ENCODE measurements at places on chromosomes 2 and 18. TPM values are rescaled to one million over a fixed set of nuclear protein-coding genes. Genes with fewer than 3 reads are reported as not detected.

CD28 gene
- polyA plus RNA-seq = 1.1 TPM

THSD7B gene
- polyA plus RNA-seq = 5.4 TPM

- DNase-seq = no peak
Observed at GRCh38 chr18:50607378-50607926, 47.6 kb downstream of the MAPK4 start.

DNA sequence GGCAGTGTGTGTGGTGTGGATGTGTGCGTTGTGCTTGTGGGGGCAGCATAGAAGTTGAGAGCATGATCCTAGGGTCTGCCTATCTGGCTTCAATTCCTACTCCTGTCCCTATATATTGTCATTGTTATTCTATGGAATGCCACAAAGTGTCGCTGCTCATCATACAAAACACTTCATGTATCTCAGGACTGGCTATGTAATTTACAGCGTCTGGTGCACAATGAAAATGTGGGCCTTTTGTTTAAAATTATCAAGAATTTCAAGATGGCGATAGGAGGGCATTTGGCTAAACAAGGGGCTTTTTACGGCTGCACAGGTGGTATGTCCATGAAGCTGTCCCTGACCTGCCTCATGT lies 3.4 kb downstream of the SERPINB2 start:
- DNase-seq = no peak

- no peak for DNase-seq
Observed at GRCh38 chr2:151953467-151953866, 125.2 kb upstream of the ARL5A start.

- no peak for DNase-seq
Observed at GRCh38 chr2:103166456-103167324, 404.9 kb downstream of the TMEM182 start.

GRCh38 chr2:219554350-219554749 lies 10.5 kb downstream of the TMEM198 start:
- DNase-seq = no peak

DNA sequence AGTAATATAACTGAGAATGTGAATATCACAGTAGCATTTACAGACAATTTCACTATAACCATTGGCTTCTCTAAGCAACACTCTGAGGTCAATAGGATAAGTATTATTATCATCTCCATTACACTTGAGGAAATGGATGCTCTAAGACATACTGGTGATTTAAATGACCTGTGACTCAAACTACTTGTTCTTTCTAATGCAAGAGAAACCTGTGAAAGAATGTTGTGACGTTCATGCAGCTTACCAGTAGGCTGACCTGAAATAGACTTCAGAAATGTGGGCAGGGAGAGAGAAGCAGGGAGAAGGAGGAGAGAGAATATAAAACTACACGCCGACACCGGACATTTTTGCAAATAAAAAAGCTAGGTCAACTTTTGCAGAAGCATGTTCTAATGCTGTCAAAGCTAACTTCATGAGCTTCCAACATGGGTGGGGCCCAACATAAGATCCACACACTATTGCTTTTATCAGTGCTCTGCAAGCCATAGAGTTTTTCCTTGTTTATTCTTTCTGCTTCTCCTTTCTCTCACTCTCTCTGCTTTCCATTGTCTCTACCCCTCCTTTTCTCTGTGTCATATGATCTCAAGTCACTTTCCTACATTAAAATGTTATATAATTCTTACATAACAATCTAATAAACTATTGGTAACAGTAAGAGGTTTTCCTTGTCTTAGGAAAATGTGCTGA lies 217.6 kb upstream of the FN1 start:
- DNase-seq = no peak

- DNase-seq = no peak
Observed at GRCh38 chr2:42086500-42086953, 38.7 kb downstream of the PKDCC start.

- DNase-seq = no peak
Observed at GRCh38 chr2:203672856-203673255, 33.6 kb upstream of the CD28 start.

DNA sequence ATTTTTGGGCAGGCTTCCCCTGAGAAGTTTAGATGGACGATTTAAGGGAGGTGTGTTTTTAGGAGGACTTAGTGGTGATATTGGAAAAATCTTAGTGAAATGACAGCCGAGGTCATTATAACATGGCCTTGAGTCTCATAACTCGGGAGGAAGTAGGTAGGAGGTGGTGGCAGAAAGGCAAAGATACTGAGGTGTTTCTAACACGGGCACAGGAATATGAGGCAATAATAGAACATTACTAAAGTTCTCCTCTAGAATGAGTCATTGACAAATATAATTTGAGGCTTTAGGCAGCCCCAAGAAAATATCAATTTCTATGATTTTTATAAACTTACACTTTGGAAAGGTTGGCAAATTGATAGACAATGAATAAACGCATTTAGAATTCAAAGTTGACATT lies 146.1 kb upstream of the ZEB2 start:
- no peak for DNase-seq

- no peak for DNase-seq
Observed at GRCh38 chr2:187500585-187501359, 52.7 kb upstream of the CALCRL start.

GRCh38 chr18:77151772-77152520 lies 19.4 kb upstream of the MBP start:
- no peak for DNase-seq

DNA sequence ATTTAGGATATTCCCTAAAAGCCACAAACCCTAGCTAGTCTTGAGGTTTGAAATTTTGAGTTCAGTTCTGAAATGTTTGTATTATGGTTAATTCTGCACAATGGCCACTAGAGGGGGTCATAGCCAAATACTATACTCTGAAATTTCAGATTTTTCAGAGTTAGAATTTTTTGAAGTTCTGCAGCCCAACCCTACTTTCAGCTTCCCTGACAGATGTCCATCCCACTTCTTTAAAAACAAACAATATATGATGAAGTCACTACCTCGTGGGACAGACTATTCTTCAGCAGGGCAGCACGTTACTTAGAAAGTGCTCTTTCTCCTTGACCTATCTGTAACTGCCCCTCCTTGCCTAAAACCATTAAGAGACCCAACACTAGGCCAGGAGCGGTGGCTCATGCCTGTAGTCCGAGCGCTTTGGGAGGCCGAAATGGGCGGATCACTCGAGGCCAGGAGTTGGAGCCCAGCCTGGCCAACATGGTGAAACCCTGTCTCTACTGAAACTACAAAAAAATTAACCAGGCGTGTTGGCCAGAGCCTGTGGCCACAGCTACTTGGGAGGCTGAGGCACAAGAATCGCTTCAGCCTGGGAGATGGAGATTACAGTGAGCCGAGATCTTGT lies 48.2 kb upstream of the PAPOLG start:
- peak; percentile 4 for DNase-seq

- DNase-seq = no peak
Observed at GRCh38 chr2:235908826-235909225, 259.4 kb downstream of the GBX2 start.
